Putamen (tissue), 1 donor: ENCODE measurements at places on chromosomes 11 and 22.

DNA sequence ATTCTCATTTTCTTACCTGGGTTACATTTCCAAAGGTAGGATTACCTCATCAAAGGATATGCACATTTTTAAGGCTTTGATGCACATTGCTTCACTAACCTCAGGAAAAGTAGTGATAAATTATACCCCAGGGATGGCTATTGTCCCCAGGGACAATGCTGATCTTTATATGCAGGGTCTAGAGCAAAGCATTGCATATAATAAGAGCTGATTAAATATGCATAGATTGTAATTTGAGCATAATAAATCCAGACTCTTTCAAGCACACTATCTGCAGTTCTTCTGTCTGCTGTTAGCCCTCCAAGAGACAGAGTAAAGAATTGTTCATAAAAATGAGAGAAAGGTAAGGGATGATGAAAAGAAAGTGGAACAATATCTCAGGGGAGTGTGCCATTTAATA is 57.3 kb upstream of the SYT13 start:
- no peak for DNase-seq

- DNase-seq: no peak
These were observed 5.1 kb downstream of the CDC42BPG start for GRCh38 chr11:64839335-64839734.

GRCh38 chr11:113862435-113862834 is 12.9 kb downstream of the USP28 start:
- no peak for DNase-seq

- DNase-seq: no peak
These were observed 22.2 kb downstream of the MYBPC3 start for GRCh38 chr11:47329987-47330931.

DNA sequence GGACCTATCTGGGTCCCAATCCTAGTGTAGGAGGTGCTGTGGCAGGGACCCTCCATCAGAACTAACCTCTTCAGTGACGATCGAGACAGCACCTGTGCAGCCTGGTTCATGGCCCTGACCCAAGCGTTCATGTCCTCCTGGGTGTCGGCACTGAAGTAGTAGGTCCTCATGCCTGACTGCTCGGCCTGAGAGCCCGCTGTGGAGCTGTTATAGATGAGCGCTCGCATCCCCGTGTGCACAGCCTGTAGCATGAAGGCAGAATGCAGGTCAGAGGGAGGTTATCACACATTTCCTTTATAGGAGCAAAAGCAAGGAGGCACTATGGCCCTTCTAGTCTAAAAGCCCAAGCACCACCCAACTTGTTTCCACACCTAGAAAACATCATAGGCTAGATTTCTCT is 103.0 kb downstream of the C11orf58 start:
- DNase-seq: no peak

- DNase-seq: no peak
These were observed 129.7 kb upstream of the PARVA start for GRCh38 chr11:12247543-12248254.

GRCh38 chr11:64232182-64232966 is 2.0 kb upstream of the VEGFB start:
- no peak for DNase-seq

GRCh38 chr11:96257972-96258934 is 84.7 kb downstream of the MAML2 start:
- no peak for DNase-seq

DNA sequence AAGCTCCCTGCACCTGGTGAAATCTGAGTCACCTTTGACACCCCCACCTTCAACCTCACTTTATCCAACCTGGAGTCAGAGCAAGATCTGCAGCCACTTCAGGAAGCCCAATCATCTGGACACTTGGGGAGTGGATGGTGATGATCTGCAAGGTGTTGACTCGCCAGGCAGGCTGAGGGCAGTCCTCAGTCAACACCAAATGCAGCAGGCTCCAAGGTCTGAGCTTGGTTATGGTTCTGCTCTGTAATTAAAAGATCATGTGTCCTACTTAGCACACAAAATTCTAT is 446.9 kb downstream of the BRD1 start:
- DNase-seq: no peak
